NCI-H2081 treated with DMSO at 0.1 percent for 48 hours (cell line): ENCODE measurements at places on chromosomes 2 and 18.
A peak's percentile ranks its signal among the peaks of the same experiment; 100 is the strongest.

DNA sequence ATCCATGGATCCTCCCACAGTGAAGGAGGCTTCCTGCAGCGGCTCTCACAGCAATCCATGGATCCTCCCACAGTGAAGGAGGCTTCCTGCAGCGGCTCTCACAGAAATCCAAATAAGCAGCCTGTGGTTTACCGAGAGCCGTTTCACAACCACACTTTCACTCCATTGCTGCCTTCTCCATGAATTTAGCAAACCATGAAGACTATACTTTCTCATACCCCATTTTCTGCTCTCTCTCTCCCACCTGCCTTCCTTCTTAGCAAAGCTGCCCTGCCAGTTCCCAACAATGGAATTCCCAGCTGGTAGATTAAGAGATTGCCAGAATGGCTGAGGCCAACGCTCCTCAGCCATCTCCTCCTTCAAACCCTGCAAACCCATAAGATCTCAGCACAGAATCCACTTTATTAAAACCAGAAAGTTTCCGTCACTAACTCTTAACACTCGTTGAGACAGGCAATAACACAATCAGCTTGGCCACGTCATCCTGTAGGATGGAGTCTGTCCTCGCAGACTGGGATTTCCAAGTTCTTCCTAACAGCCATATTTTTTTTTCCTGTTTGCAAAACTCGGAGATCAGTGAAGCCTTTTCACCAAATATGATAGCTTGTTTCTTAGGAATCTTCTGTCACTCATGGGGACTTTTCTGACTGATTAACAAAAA, 162.2 kb downstream of the PXDN start:
- no peak for DNase-seq

DNA sequence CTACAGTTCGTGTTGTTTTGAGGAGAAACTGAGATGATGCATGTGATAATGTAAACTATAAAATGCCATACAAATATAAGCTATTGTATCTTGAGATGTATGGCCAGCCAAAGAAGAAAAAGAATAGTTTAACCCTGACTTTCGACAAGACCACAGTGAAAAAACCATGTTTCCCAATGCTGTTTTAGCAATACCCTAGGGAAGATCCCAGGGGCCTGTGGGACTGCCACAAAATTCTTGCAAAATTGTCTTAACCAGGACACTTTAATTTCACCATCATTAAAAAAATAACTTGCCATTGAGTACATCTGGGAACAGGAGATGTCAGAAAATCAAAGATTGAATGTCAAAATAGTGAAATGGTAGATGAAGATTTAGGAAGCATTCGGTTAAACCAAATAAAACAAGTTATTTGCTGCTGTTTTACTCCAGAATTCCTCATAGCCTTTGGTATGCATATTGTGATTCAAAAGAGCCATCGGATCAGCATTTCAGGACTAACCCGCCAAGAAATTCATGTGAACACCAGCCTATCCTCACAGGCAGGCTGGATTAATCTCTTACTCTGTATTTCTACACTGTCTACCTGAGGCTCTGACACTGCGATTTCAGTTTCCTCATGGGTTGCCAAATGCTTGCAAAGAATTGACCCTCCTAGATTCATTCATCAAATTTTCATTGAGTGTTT, 49.0 kb upstream of the SP3 start:
- DNase-seq, result no peak

DNA sequence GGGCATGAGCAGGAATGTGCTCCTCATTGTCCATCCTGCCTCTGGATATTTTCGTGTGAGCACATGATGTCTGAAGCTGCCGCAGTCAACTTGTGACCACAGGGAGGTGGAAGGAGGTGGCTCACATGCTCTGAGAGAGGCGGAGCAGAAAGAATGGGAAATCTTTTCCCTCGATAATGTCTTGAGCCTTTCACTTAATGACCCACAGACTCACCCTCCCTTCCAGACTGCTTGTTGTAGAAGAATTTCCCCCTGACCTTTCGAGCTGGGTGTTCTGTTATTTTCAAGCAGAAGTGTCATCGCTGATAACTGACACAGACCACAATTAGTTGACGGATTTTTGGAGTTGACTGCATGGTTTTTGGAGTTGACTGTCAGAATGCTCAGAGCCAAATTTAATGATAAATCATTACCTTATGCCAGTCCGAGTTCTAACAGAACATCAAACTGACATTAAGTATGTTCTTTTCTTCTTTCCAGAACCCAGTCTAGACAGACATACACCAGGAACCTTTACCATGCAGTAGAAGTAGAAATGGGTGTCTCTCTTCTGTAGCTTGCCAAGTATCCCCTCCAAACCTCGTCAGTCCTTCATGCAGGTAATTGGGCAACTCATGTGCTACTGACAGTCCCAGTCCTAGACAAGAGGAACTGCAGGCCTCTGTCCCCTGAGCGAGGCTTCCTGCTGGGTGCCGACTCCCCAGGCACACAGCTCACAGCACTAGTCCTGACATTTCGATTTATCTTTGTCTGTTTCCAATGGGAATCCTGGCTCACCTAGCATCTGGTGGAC, 29.4 kb upstream of the RTTN start:
- no peak for DNase-seq

DNA sequence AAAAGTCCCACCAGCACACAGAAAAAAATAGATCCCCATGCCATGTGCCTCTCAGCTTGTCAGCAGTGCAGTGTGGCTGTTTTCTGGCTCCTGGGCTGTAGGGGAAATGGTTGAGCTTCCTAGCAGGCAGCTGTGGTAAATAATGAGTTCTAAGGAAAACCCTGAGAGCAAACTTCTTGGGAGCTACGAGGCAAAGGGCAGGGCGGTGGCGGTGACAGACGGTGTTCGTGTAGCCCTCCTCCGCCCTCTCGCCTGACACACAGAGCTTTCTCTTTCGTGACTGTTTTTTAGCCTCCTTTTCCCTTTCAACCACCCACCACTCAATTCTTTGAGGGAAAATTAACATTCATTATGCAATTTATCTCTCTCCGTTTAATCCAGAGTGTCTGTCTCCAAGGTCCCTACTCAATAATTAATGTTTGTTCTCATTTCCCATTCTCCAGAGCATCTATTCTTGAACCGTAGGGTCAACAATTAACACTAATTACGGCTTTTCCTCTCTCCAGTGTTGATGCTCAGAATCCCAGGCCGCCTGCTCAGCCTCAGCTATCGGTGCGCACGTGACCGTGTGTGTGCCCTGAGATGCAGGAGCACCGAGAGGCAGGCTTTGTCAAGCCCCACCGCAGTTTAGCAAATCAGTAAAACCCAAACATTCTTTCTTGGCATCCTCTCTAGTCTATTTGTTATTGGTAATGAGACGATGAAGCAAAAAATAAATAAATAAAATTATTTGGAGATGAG, 50.1 kb downstream of the KIAA2012 start:
- no peak for DNase-seq

- DNase-seq, result no peak
Measured at GRCh38 chr2:120389036-120389391, 43.1 kb downstream of the INHBB start.

DNA sequence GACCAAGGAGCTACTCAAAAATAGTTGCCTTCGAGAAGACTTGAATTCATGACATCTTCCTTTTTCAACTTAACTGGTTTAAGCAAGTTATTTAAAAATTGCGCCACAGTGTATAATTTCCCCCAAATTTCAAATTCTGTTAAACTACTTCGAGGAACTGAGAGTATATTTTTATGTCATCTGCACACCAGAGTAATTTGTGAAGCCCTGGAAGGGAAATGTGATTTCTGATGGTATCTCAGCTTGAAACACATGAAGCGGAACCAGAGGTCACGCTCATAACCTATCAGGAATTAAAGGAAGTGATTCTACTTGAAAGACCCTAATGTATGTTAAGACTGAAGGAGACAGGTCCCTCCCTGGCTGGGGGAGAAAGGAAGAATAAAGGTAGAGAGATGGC, 33.9 kb upstream of the DARS1 start:
- no peak for DNase-seq

- DNase-seq, result no peak
Measured at GRCh38 chr2:236852977-236853374, 232.7 kb upstream of the COPS8 start.

- no peak for DNase-seq
Measured at GRCh38 chr2:47869859-47870595, 36.3 kb downstream of the FBXO11 start.

- no peak for DNase-seq
Measured at GRCh38 chr2:217981084-217981730, 21.6 kb downstream of the TNS1 start.

- DNase-seq, result no peak
Measured at GRCh38 chr18:27964811-27965210, 212.1 kb downstream of the CDH2 start.

DNA sequence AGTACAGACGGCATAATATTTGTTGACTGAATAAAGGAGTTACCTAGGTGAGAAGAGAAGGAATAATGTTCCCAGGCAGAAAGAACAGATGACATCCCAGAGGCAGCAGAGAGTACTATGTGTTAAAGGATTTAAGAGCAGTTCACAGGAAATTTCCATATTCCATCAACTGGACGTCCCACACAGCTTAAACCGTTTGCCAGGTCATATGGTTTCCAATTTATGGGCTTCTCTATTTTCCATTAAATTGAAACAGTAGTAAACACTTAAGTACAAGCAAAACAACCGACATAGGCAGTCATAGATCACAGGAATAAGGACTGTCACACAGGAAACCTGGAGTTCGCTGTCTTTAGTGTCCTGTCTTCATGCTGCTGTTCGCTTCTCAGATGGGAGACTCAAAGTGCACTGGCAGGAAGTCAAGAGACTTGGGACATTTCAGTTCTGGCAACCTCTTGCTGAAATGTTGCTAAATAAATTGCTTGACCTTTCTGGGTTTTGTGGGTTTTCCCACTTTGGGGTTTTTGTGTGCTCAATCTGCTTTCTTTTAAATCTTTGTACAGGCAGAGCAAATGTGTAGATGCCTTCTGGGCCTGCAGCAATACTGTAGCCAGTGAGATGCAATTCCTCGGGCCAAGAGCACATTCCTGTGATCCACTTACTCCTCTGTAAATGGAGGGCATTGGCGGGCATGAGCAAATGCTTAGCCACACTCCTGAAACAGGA, 5.8 kb upstream of the PIEZO2 start:
- no peak for DNase-seq

DNA sequence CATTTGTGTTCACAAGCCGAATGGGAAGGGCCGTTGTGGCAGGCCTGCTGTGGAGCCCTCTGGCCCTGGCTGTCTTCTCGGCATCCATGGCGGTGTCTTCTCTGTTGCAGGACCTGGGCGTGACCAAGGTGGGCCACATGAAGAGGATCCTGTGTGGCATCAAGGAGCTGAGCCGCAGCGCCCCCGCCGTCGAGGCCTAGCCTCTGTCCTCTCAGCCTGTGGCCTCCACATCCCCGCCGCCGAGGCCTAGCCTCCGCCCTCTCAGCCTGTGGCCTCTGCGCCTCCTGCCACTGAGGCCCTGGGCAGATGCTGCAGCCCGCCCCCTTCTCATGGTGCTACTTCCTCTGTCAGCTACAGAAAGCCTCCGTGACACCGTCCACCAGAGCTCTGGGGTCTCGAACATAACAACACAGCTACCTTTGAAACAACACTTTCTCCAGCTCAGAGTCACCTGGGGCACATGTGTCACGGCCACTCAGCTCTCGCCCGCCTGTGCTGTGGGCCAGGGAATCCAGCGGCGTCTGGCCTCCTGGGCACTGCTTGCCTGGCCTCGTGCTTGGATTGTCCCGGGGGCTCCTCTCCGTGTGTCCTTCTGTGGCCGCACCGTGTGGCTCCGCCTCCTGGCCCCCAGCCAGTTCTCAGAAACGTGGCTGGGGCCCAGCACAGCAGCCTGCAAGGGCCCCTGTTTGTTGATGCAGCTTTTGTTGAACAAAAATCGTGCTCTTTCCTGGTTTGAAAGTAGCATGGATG, 97.1 kb downstream of the USP40 start:
- DNase-seq, result no peak

GRCh38 chr2:190655113-190655512, 6.2 kb downstream of the NAB1 start:
- DNase-seq, result peak; percentile 27

DNA sequence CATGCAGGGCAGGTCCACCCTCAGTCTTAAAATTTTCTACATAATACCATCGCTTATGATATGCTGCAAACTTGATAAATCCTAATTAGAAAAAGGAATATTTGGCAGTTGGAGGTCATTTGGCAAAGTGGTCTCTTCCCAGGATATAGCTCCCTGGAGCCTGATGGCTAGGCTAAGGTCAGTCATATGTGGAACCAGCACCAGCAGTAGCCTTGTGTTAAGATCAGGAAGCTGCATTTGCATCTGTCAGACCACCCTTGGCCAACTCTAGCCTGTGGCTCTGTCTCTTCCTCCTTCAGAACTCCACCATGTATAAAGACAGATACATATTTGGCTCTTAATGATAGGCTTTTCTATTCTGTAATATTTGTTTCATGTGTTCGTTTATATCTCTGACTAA, 5.4 kb upstream of the HK2 start:
- DNase-seq, result no peak

DNA sequence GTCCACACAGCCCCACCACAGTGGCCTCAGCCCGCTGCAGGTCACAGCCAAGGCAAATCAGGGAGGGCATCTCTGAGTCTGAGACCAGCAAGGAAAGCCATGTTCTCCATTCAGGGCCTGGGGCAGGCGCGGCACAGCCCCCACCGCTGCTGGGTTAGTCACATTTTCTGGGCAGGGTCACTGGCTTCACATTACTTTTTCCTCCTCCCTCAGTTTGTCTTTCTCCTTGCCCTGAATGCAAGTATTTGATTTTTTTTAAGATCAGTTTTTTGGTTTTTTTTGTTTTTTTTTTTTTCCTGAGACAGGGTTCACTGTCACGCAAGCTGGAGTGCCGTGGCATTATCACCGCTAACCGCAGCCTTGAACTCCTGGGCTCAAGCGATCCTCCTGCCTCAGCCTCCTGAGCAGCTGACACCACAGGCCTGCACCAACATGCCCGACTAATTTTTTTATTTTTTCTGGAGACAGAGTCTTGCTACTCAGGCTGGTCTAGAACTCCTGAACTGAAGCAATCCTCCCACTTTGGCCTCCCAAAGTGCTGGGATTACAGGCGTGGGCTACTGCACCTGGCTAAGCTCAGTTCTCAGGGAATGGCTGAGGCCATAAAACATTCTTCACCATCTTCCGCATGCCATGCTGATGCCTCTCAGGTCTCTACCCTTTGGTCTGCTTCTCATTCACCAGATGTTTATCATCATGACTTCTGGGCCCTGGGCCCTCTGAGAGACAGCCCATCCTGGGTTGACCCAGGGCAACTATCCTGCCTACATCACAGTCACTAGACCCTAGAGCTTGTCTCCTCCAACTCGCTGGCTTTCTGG, 628 bp upstream of the CAPG start:
- no peak for DNase-seq

GRCh38 chr18:28691496-28691840, 514.5 kb upstream of the CDH2 start:
- DNase-seq, result no peak

- DNase-seq, result peak; percentile 87
Measured at GRCh38 chr2:3282056-3282998, 95.3 kb downstream of the EIPR1 start.

GRCh38 chr2:27914805-27915175, 24.3 kb downstream of the BABAM2 start:
- DNase-seq, result no peak

- no peak for DNase-seq
Measured at GRCh38 chr2:64946769-64947247, 42.4 kb upstream of the SLC1A4 start.

GRCh38 chr2:211349031-211349430, 792.6 kb downstream of the CPS1 start:
- no peak for DNase-seq
